HT-29 (cell line): ENCODE measurements at places on chromosomes 11 and 22. TPM values are rescaled to one million over a fixed set of nuclear protein-coding genes. Genes with fewer than 3 reads are reported as not detected.

SLC6A5 gene
- not detected in 2 replicates for total RNA-seq

TRIM29 gene
- total RNA-seq = 172 and 226 TPM in 2 replicates

OR56A1 gene
- not detected in 2 replicates for total RNA-seq

SLC25A18 gene
- not detected in 2 replicates for total RNA-seq

APOL1 gene
- 8.4 and 15.2 TPM in 2 replicates for total RNA-seq

SHISA8 gene
- total RNA-seq = not detected in 2 replicates

TECTA gene
- total RNA-seq = not detected in 2 replicates

GGTLC3 gene
- total RNA-seq = not detected in 2 replicates

UVRAG gene
- 11.9 and 12.1 TPM in 2 replicates for total RNA-seq

ALDH3B1 gene
- 108 and 113 TPM in 2 replicates for total RNA-seq

NTM gene
- total RNA-seq = not detected in 2 replicates

ARHGEF17 gene
- total RNA-seq = 31.9 and 33.1 TPM in 2 replicates

FGF19 gene
- total RNA-seq = 117 and 131 TPM in 2 replicates

KRTAP5-11 gene
- not detected in 2 replicates for total RNA-seq

OR10G6 gene
- total RNA-seq = not detected in 2 replicates

CNGA4 gene
- total RNA-seq = 0.63 TPM in 1 of 2 replicates, not detected in the other
